ENCODE measurements at places on chromosomes 3 and 15.

DNA sequence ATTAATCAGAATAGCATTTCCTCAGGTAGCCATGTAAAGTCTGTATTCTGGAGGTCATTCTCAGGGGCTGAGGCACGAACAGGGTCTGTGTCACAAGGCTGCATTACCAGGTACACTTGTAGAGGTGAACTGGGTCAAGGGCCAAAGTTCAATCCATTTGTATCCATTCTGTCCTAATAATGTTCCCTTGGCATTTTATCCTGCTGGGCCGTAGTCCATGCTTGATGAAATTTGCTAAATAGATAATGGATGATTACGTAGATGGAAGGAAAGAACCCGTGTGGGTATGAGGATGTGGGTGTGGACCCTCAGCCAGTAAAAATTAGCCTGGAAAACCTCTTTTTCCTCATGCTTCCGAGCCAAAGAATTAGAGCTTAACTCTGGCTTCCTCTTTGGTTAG lies 785.9 kb downstream of the GRM7 start:
- no peak for DNase-seq

- DNase-seq, result no peak
Measured at GRCh38 chr15:85649372-85649771, 145.4 kb downstream of the KLHL25 start.

GRCh38 chr3:55662683-55663082 lies 175.6 kb upstream of the WNT5A start:
- no peak for DNase-seq

GRCh38 chr15:55230051-55230670 lies 33.4 kb upstream of the RSL24D1 start:
- DNase-seq, result no peak

DNA sequence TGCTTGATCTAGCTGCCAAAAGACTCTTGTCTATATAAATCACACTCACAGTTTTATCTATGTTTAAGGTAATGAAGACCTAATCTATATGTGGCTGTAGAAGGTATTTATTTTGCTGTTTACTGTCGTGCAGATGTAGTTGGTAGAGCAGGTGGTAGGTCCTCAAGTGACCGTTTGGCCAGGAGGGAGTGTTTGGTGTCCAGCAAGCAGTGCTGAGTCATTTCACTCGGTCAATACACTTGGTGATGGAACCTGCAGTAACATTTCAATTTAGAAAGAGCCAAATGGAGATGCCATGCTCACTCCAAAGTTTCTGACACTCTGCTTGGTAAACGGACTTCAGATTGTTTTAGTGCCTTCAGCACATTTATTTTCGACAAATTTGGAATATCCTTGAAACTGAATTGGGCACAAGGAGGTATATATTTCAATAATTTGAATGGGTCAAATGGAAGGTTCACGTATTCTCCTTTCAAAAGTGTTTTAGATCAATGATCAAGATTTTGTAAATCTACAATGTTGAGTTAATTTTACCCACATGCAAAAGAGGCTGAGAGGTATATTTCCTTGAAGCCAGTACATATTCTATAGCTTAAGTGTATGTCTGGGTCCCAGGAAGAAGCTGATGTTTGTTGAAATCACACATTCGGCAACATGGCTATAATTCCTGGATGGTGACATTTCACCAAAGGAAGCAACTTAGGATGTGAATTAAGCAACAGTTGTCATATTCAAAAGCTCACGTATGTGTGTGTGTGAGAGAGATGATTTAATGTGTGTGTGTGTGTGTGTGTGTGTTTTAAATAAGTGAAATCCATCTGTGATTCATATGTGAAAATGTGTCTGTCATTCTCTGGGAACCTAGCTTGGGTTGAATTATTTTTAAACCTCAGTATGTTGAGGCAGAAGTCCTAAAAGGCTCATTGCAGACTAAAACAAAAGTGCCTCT lies 7.7 kb upstream of the CX3CR1 start:
- DNase-seq, result no peak

DNA sequence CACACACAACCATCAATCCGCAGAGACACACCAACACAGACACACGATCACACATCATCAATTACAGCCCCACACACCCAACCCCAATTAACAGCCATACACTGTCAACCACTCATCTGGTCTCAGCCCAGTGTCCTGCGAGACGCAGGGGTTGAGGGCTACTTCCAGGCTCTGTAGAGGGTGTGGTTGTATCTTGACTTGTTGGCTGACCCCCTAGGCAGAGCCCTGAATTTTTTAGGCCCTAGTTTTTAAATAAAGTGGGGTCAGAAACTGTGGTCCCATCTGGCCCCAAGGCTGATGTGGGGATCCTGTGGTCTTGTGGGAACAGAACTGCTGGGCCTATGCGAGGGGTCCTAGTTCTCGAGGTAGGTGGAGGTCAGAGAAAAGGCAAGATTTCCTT lies 9.2 kb downstream of the VILL start:
- no peak for DNase-seq

DNA sequence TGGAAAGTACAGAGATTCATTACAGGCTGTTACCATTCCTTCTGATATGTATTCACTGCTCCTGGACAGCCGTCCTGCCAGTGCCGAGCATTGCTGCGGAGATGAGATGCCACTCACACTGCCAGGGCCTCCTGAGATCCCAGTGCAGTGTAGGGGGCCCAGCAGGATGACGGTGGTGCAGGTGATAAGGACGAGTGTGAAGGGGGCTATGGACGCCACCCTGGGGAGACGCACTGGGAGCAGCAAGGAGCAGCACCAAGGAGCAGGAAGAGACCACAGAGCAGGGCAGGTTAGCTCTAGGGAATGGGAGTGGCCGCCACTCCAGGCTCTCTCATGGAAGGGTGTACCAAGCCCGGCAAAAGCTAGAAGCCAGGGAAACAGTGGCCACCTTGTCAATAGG lies 4.0 kb upstream of the KLF15 start:
- DNase-seq, result no peak

- DNase-seq, result no peak
Measured at GRCh38 chr3:32969656-32970055, 18.2 kb downstream of the CCR4 start.

- no peak for DNase-seq
Measured at GRCh38 chr15:96182736-96183513, 147.6 kb upstream of the NR2F2 start.

- no peak for DNase-seq
Measured at GRCh38 chr15:32099097-32099785, 68.9 kb downstream of the CHRNA7 start.

- no peak for DNase-seq
Measured at GRCh38 chr15:96064351-96064756, 266.1 kb upstream of the NR2F2 start.

DNA sequence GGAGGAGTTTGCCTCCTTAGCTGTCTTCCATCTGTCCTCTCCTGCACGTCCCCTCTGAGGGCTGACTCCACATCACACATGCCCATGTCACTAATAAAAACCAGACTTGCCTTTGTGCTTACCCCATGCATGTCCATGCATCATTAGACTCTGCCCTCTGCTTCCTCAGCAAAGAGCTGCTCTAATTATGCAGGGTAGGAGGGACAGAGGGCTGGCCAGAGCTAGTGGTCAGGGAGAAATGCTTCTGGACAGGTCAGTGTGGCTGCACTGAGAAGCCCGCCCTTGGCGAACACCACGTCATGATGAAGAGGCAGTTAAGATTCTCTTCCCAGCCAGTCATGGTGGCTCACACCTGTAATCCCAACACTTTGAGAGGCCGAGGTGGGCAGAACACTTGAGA lies 8.9 kb downstream of the CA12 start:
- DNase-seq, result no peak

GRCh38 chr3:27165321-27165721 lies 203.9 kb downstream of the NEK10 start:
- DNase-seq, result no peak

DNA sequence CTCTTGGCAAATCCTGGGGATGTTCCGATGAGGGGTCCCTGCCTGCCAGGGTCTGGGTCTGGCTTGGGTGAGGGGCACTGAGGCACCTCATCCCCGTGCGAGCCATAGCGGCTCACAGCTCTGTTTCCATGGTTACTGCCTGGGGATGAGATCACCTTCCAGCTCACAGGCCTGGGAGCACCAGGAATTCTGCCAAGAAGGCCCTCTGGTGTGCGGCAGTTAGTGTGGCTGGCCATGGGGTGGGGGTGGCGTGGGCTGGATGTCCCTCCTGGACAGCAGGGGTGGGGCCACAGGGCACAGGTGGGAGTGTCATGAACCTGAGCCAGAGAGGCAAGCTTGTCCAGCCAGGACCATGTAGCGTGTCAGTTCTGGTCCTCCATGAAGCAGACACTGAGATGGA lies 22.1 kb upstream of the PRR23E start:
- no peak for DNase-seq

DNA sequence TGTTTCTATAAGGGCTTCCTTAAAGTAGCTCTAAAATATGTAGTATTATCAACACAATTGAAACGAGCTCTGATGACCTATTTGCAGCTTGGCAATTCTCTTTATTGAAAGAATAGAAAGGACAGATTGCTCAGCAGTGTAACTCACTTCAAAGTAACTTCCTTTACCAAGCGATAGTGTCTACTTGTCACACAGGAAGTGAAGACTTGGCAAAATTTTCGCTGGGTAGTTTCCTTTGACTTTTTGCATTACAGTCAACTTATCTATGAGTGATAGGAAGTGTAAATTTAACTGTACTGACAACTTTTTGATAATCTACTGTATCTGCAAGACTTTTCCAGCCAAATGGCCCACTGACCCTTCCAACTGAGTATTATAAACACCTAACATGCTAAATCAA lies 22.8 kb downstream of the SLC9A9 start:
- no peak for DNase-seq

GRCh38 chr15:40016224-40016865 lies 22.6 kb downstream of the SRP14 start:
- DNase-seq, result no peak

GRCh38 chr3:72601060-72601459 lies 247.2 kb downstream of the SHQ1 start:
- DNase-seq, result no peak

- DNase-seq, result no peak
Measured at GRCh38 chr15:89826671-89827655, 12.3 kb upstream of the ANPEP start.

DNA sequence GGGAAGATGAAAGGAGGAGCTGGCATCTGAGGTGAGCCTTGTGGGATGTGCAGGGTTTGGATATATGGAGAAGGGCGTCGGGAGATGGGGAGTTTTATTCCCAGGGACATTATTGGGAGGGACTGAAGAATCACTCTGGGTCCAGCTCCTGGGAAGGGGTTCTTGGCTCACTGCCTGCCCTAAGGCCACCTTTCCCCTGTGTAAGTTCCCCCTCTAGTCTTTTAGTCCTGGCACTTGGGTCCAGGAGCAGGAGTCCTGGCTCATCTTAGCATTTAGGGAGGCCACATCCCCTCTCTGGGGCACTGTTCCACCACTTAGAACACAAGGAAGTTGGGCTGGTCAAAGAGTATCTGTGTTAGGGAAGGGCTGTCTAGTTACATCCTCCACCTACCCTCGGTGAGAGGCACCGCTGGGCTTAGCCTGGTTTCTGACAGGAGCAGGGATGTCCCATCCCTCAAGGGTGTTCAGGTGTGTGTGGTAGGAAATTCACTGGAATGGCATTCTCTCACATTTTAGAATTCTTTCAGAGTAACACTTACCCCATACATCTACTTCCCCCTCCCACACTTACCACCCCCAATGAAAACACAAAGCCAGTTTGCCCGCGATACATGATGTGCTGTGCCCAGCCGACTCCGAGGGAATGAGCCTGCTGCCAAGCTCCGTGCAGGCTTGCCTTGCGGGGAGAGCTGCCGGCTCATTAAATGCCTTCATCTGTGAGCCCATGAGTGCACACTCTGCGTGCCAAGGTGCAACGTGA lies 86.7 kb downstream of the FAM43A start:
- DNase-seq, result no peak

DNA sequence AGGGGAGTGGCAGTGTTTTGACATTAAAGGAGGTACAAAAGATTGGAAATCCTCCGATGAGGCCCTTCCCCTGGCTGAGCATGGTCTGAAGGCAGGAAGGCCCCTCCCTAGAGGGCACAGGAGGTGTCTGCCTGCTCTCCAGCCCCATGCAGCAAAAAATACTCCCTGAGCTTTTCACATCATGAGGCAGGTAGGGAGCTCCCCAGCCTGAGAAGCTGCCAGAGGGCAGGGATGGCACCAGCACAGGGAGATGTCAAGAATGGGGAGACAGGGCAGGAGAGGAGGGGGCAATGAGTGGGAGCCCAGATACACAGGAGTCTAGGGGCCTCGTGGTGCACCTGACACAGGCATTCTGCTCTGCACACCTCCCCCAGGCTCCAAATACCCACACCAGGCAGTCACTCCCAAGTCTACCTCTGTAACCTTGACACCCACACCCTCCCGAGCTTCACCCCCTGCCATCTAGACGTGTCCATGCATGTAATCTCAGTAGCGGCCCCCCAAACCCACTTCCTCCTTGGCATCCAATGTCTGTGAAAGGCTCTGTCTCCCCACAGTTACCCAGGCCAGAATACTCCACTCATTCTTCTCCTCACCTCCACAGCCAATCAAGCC lies 22.9 kb downstream of the GRAMD2A start:
- DNase-seq, result no peak

- DNase-seq, result no peak
Measured at GRCh38 chr15:48423896-48424475, 92.8 kb downstream of the DUT start.

GRCh38 chr15:73142802-73143762 lies 90.8 kb downstream of the NEO1 start:
- DNase-seq, result no peak

- DNase-seq, result no peak
Measured at GRCh38 chr3:142628801-142629200, 32.6 kb downstream of the PLS1 start.

DNA sequence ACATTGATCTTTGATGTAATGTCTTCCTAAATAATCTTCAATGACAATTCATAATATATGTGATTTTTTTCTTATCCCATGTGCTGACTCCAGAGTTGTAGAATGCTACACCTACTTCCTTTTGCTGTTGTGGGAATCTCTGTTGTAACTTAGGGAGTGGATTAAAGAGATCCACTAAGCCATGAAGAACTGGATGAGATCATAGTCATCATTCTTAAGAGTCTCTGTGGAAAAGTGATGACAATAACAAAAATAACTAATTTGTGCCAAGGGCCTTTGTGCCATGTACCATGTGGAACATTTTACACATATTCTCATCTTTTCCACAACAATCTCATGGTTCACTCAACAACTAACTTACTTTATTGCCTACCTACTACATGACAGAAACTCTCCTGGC lies 162.9 kb upstream of the PDZRN3 start:
- no peak for DNase-seq

DNA sequence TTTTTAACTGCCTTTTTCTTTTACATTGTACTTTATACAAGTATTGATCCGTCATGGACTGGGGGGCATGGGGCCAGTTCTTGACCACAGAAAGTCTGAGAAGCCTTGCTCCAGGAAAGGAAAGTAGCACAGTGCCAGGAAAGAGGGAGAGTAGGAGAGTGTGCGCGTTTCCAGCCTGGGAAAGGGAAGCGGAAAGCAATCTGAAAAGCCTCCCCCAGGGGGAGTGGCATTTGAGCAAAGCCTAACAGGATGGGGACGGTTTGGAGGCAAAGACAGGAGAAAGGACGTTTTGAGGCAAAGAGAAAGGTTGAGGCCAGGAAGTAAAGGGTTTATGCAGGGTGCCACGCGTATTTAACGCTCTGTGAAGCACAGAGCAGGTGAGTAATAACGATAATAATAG lies 116.9 kb downstream of the RORA start:
- DNase-seq, result no peak

Measured in bone marrow (tissue), 2 donors.